ENCODE measurements at places on chromosomes 5 and 9.

GRCh38 chr9:121333950-121334773 lies 35.9 kb downstream of the STOM start:
- no peak for DNase-seq

GRCh38 chr5:94432499-94432898 lies 185.9 kb downstream of the KIAA0825 start:
- no peak for DNase-seq

DNA sequence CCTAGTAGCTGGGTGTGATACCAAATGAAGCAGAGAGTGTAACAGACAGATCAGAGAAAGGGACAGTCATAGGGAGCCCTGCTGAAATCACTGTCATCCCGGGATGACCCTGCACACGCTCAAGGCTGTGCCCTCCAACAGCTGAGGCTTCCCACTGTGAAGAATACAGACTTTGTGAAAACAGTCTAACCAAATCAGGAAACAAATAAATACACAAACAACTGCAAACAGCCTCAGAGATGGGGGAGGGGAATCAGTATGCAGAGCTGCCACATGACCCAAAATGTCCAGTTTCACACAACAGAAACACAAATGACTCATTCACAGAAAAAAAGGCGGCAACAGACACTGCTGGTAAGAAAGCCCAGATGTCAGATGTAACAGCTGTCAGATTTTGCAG lies 101.9 kb downstream of the ADAMTS2 start:
- no peak for DNase-seq

DNA sequence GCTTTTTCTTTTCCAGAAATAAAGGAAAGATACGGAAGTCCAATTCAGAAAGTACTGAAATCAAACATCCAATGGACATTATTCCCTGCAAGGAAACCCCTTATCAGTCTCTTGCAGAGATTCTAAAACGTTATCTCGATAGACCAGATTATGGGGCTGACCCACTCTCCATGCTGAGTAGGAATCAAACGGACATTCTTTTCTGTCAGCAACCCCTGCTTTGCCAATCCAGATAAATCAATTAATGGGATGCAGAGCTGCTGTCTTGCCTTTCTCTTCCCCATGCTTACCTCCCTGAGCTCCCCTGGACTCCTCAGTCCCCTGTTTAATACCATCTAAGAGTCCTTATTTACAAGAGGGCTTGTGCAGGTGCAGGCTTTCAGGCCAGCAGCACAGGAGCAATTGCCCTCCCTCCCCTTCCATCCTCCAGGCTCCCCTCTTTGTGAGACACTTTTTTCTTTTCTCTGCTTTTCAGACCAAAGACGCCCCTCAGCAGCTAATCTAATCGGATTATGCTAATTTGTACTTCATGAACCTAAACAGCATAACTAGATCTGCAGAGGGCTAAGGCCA lies 14.2 kb downstream of the TAL2 start:
- no peak for DNase-seq
